Stimulated activated CD4-positive, alpha-beta T cell treated with anti-CD3 and anti-CD28 coated beads, Interleukin-1b, Interleukin-23, amount 100 ng/mL, for 1 hour (primary cell): ENCODE measurements at places on chromosomes 4 and X.

DNA sequence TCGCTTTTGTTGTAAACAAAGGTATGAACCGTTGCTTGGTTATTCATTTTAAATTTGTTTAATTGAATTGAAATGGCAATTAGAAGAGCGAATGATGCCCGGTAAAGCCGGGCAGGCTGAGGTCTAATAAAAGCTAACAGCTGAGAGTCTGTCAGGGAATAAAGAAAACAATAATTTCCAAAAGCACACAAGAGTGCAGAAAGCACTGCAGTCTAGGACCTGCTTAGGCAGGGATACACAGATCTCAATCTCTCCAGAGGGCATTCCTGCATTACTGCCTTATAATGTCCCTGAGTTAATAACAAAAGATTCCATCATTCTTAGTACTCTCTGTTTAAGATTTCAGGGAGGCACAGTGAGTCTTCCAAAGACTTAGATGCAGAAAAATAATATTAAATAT lies 27.6 kb upstream of the EMCN start:
- no peak for DNase-seq

- DNase-seq: no peak
Observed at GRCh38 chr4:67292636-67293035, 252.7 kb downstream of the CENPC start.

GRCh38 chr4:10089346-10089745 lies 27.3 kb downstream of the WDR1 start:
- DNase-seq: no peak

GRCh38 chrX:44997282-44997812 lies 124.4 kb downstream of the KDM6A start:
- no peak for DNase-seq

DNA sequence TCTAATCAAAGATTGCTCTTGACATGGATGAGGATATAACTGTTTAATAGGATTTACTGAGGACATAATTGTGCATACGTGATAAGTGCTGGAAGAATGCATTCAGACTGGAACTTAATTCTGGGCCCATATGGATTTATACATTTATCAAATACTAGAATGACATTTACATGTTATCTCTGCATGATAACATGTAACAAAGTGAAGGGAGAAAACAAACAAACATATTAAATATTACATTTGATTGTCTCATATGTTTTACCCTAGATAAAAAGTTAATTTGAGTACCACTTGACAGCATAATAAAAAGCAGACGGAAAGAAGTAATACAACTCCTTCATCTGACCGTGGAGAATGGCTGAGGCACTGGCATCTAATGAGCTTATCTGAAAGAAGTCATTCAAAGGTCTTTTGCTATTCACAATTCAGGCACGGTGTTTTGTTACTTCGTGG lies 297.8 kb downstream of the PPP3CA start:
- DNase-seq: no peak

DNA sequence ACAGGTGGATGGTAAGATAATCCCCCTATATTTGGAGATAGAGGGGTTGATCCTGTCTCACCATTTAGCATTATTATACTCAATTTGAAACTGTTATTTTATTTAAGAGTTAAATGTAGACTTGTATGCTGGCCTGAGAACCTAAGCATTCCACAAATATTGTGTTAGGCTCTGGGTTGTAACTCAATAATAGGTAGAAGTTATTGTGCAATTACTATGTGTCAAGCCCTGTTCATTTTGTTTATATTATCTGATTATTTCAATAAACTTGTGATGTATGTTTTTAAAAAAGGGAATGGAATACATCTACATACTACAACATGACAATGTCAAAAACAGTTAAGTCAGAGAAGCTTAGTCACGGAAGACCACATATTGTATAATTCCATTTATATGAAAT lies 13.6 kb upstream of the TXK start:
- no peak for DNase-seq

DNA sequence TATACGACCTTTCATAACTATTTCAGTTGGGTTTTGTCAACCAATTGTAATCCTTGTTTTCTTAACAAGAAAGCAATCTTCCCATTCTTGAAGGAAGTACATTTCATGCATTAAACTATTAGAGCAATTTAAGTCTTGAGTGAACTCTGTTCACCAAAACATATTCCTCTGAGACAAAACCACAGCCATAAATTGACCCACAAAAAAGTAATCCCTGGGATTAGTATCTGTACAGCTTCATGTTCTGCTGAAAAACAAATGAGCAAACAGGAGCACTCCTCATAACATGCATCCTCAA lies 207.0 kb upstream of the PDE5A start:
- no peak for DNase-seq

- DNase-seq: no peak
Observed at GRCh38 chr4:8706216-8707044, 113.9 kb downstream of the CPZ start.

- DNase-seq: no peak
Observed at GRCh38 chrX:70960730-70961129, 29.8 kb upstream of the SLC7A3 start.

- DNase-seq: no peak
Observed at GRCh38 chr4:174713181-174713580, 115.9 kb downstream of the GLRA3 start.

GRCh38 chr4:99652596-99653436 lies 4.8 kb downstream of the C4orf54 start:
- no peak for DNase-seq

DNA sequence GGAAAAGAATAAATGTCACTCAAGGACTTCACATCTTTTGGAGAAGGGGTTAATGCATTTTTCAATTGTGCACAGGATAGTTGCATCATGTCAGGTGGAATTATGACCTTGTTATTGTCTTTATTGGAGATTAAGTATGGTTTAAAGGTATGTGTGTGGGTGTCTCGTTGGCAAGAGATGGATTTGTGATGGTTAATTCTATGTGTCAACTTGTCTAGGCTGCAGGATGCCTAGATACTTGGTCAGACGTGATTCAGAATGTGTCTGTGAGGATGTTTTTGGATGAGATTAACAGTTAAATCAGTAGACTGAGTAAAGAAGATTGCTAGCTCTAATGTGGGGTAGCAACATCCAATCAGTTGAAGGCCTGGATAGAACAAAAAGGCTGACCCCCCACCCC lies 42.2 kb upstream of the HSD17B10 start:
- DNase-seq: no peak

DNA sequence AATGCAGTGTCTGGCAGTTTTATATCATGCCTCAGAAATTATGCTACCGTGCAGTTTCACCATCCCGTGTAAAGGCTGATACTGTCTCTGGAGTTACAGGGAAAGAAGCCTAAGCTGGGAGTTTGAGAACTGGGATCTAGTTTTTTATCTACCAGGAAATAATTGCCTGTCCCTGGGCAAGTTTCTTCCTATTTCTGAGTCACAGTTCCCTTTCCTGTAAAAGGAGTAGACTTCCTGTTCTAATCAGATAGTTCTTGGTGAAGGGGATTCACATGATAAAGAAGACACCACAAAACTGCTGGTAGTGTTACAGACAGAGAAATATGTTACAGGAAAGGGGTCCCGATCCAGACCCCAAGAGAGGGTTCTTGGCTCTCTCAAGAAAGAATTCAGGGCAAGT lies 17.1 kb downstream of the HERC3 start:
- no peak for DNase-seq

DNA sequence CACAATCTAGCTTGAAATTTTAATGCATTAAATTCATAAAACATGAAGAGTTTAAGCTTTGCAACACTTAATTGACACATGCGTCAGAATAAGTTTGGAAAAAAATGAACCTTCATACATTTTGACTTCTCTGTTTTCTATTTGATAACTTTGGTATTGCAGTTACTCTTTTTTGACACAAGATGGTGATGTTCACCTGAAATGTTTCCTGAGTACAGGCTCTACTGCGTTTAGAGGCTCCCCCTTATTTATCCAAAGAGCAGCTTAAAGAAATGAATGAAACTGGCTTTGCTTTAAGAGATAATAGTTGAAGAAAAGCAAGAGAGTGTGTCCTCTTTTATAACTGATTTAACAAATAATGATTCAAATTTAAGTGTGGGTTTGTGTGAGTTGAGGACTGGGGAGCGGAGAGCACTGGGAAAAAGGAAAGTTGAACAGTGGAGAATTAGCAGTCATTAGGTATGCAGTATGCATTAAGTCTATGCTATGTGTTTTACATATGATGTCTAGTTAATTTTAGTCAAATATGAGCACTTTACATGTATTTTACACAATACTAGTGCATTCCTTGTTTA lies 180.6 kb upstream of the NUDT6 start:
- DNase-seq: no peak

DNA sequence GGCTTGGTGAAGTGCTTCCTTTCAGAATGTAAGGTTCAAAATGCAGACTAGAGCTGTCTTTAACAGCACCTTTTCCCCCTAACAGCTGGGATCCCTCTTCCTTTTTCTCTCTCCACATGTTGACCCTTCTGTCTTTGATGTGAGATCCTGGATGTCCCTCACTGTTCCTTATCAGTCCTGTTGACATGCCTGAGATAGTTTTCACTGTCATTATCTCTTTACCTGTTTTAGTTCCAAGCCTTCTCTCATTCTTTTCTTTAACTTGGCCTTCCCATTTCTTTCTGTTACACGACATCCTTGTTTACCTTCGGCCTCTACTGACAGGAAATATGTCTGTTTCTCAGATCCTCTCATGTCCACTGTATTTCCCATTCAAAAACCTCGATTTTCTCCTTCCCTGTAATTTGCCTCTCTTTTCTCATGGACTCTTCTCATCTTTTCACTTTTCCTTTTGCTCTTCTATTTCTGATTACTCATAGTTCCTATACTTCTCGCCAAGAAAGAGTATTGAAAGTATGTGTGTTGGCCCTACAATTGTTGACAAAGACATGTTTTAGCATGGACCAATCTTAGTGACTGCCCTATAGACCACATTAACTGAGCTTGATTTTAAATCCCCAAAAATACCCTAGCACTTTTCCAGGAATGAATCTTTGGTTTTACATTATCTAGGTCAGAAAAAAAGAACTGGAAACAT lies 1.2 kb upstream of the SOWAHB start:
- DNase-seq: no peak

DNA sequence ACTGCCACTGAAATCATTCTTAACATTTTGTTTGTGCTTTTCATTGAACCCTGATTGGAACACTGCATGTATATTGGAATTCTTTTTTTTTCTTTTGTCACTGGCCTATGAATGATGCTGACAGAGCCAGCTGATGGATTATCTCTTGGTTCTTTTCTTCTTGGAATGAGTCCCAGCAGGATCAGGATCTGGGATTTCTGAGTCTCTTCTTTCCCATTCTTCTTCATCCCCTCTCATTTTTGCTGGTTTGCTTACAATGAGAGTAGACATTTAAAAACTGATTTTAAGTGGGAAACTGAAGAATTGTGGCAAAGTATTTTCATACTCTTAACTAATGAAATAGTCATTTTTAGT lies 9.0 kb downstream of the DCUN1D4 start:
- no peak for DNase-seq

GRCh38 chrX:134932528-134933217 lies 58.1 kb upstream of the SMIM10 start:
- DNase-seq: no peak

DNA sequence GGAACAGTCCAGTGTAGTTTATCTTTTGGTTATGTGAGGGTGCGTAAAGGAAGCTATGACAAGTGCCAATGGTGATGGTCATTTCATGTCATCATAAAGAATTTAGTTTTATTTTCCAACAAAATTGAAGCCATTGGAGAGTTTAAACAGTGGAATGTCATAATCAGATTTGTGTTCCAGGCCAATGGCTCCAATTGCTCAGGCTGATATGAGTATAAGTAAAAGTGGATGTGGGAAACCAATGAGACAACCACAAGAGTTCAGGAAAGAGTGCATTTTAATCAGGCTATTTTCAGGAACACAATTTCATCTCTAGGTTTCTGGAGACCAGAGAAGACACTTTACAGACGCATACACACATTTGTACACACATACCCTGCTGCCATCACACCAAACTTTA lies 20.7 kb downstream of the SPANXC start:
- DNase-seq: no peak

DNA sequence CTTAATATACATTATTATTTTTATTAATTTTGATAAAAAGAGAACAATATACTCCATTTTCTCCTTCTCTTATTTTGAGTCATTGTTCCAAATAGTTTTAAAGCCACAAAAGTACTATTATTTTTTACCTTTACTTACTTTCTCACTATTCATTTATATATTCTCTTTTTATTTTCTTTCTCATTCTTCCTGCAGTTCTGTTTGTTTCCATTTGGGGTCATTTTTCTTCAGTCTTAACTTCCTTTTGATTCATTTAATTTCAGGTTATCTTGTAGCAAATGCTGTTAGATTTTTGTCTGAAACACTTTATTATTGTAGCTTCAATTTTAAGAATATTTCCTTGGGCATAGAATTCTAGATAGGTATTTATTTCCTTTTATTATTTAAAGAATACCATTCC lies 438.6 kb upstream of the EPHA5 start:
- DNase-seq: no peak

GRCh38 chr4:150004481-150004880 lies 73.8 kb upstream of the DCLK2 start:
- no peak for DNase-seq

DNA sequence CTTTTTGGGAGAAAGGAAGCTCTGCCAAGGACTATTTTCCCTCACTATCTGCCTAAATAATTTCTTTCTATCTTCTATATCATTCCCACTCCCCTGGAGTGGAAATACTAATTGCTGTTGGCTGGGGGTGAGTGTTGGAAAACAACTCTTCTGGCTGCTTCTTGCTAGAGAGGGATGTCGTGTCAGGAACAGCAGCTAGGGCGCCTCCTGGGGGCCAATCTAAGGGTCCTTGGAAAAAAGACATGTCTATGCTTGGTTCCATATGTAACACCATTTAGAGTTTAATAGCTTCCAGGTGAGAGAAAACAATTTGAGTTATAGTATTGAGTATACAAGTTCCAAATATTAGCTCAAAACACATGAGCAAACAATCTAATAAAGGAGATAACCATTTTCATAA lies 111.3 kb downstream of the MAGEE1 start:
- no peak for DNase-seq

- DNase-seq: no peak
Observed at GRCh38 chr4:5933116-5933515, 40.2 kb upstream of the CRMP1 start.

- no peak for DNase-seq
Observed at GRCh38 chr4:61210186-61210939, 10.2 kb downstream of the ADGRL3 start.

DNA sequence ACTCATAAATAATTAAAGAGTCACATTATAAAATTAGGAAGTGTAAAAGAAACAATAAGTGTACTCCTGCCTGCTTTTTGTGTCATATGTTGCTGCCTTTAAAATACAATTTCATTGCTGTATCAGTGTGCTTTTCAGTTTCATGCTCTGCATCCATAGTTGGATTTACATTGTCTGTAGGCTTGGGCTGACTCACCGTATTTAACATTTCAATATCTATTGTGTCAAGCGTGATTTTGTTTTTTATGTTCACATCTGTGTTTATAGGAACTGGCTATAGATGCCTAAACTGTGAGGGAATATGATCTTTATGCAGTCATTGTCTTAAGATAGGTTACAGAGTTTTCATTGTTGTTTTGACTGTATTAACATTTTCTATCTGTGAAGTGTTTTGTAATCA lies 18.1 kb downstream of the CCSER1 start:
- DNase-seq: no peak

DNA sequence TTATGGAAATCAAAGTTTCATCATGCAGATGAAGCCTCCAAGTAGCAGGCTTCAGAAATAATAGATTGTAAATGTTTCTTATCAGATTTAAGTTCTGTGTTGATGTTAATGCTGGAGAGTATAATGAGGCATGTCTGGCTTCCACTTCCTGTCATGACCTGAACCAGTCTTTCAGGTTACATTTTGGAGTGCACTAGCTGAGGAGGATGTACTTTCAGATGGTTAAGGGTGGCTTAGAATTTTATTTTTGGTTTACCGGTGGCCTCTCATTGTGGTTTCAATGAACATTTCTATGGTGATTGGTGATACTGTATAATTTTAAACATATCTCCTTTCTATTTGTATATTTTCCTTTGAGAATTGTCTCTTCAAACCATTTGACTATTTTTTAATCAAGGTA lies 890.4 kb downstream of the SH3BGRL start:
- no peak for DNase-seq
